ENCODE measurements at places on chromosomes 1 and 21.

GRCh38 chr1:12153181-12153785 is 13.5 kb upstream of the TNFRSF1B start:
- DNase-seq: no peak

- no peak for DNase-seq
Observed at GRCh38 chr1:18360251-18360650, 120.5 kb upstream of the KLHDC7A start.

DNA sequence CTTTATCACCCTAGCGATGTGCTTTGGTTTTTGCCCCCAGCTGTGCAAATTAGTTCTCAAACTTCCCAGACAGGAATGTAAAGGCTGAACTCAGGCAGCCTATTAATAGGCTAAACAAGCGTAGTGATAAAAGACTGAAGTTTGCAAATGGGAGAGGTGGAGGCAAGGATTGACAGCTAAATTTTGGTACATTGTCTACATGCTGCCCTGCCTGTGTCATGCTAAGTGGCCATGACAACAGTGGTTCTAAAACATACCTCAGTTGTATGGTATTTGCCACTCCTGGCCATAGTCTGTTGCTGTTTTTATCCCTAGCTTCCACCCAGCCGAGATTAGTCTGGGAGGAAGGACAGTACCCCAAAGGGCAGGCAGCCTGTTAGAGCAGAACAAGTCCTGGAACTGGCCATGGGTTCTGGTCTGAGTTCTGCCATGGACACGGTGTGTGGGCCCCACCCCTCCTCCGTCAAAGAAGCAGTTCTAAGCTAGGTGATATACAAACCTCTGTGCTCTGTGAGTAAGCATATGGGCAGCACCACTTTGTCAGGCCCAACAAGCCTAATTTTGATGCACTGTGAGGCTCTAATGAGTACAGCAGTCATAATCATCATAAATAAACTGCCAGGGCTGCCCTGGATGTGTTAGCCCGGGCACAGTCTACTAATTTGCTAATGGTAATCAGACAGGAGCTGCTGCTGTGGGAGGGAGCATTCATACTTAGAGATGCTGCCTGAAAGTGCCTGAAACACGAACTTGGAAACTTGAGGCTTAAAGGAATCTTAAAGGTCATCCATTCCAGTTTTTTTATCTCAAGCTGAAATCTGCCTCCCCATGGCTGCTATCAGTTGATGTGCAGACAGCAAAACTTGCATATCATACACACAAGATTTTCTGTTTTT is 177.1 kb downstream of the HHAT start:
- no peak for DNase-seq

DNA sequence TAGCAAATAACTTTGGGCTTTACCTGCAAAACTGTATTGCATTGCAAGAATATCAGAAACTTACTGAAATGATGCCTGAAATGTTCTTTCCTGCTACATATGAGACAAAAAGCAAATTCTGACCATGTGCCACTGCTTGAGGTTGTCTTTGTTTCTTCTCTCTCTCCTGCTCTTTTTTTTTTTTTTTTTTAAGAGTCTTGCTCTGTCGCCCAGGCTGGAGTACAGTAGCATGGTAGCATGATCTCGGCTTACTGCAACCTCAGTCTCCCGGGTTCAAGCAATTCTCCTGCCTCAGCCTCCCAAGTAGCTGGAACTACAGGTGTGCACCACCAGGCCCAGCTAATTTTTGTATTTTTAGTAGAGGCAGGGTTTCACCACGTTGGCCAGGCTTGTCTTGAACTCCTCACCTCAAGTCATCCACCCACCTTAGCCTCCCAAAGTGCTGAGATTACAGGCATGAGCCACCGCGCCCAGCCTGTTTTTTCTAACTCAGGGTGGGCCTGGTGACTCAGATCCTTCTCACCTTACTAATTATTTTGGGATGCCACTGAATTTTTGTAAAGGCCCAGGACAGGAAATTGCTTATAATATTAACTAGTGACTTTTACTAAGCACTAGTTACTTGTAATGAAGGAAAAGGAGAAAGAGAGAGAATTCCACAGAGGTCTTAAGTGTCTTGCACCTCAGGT is 35.9 kb downstream of the DNASE2B start:
- no peak for DNase-seq

- DNase-seq: no peak
Observed at GRCh38 chr1:209318181-209319056, 265.1 kb upstream of the CAMK1G start.

DNA sequence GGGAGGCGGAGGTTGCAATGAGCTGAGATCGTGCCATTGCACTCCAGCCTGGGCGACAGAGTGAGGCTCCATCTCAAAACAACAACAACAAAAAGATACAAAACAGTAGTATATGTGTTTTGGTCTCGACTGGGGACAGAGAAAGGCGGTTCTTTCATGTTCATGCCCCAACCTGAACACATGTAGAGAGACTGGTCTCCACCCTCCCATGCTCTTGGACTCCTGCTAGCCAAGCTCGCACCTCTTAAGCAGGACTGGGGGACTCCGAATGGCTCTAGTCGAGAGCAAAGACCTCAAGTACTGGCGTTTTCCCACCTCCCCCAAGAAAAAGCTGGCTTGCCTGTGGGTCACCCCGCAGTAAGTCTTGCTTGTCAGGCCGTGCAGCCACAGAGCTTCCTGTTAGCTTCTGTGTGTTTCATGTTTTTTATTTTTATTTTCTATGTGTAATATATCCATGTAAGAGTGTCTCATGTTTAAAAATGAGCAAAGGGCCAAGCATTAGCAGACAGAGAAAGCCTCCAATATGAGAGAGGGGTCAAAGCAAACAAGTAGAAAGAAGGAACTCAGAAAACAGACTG is 91.6 kb downstream of the SCCPDH start:
- no peak for DNase-seq

DNA sequence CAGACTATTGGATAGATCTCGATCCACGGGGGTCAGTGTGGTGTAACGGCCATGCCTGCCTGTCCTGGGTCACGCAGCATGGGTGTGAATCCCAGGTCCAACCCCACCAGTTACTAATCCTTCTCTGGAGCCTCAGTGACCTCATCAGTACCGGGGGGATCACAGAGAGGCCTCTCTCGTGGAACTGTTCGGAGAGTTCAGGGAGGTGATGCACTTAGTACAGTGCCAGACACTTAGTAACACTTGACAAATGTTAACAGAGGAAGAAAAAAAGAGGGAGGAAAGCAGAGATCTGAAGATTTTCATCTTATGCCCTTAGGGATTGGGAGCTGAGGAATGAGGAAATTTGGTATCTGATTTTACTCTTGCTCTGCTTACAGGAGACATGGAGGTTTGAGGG is 2.9 kb downstream of the ABCA4 start:
- no peak for DNase-seq

DNA sequence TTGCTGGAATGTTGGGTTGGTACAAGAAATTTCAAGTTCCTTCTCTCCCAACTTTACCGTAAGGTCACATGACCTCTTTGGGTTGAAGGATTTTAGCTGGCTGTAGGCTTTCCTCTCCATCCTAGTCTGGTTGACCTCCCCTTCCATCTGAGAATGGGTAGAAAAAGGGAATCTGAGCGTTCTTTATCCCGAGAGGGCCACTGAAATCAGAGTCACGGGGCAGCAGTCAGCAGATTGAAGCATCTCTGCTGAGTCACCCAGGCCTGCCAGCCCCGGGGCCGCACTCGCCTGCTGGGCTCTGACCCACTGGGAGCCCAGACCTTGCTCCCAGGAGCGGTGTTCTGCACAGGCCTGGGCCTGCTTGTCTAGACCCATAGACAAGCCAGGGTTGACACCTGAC is 31.0 kb downstream of the TMCC2 start:
- DNase-seq: no peak

- no peak for DNase-seq
Observed at GRCh38 chr1:110091381-110091780, 20.9 kb upstream of the UBL4B start.

GRCh38 chr1:189152685-189153084 is 1325.0 kb downstream of the BRINP3 start:
- no peak for DNase-seq

Measured in T-helper 9 cell (primary cell).